ENCODE measurements at places on chromosomes 5 and 9. TPM values are rescaled to one million over a fixed set of nuclear protein-coding genes. Genes with fewer than 3 reads are reported as not detected.

Gene RORB
- 0.02 TPM for total RNA-seq

Gene CAMSAP1
- 35.2 TPM for total RNA-seq

Gene SYK
- 0.19 TPM for total RNA-seq

Gene HABP4
- 7.3 TPM for total RNA-seq

Gene IL7R
- total RNA-seq = 144 TPM

Gene CD72
- 2.9 TPM for total RNA-seq

Gene KCNMB1
- total RNA-seq = 0.05 TPM

Gene SLC45A2
- total RNA-seq = not detected

Gene HTR4
- total RNA-seq = not detected

Gene POLR1E
- 60.7 TPM for total RNA-seq

Gene TNFSF8
- 25.9 TPM for total RNA-seq

Gene PHF24
- not detected for total RNA-seq

Gene GARIN3
- total RNA-seq = 3.8 TPM

Gene OR1Q1
- not detected for total RNA-seq

Gene SLC34A3
- not detected for total RNA-seq

GRCh38 chr9:91273853-91274552 is 87.7 kb downstream of the AUH start:
- DNase-seq = peak; percentile 25

GRCh38 chr5:157290981-157291711 is 25.2 kb downstream of the CYFIP2 start:
- peak; percentile 71 for DNase-seq

GRCh38 chr9:111381006-111381405 is 51.0 kb upstream of the OR2K2 start:
- no peak for DNase-seq

DNA sequence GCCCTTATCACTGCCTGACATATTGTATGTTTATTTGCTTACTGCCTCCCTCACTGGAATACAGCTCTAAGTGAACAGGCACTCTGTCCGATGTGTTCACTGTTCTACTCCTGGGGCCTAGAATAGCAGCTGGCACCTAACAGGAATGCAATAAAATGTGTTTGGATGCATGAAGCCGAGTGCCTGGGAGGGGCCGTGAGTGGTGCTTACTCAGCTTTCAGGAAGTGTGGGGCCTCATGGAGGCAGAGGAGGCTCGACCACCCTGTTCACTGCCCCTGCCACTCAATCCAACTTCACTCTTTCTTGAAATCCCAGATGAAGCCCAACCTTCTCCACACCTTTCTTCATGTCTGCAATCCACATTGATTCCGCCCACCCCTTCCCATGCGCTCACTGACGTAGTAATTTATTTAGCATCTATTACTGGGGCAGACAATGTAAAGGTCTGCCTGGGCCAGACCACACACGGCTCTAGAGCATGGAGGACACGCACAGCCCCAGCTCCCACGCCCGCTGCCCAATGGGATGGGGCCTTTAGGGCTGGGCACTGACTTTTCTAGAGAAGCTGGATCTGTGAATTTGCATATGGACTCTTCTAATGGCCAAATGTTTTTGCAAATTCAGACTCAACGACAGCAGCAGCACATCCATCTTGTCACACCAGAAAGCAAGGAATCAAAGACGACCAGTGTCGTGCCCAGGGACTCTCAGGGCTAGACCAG is 21.3 kb downstream of the TBC1D9B start:
- no peak for DNase-seq

- DNase-seq = no peak
Measured at GRCh38 chr5:149228618-149229297, 42.9 kb upstream of the AFAP1L1 start.

DNA sequence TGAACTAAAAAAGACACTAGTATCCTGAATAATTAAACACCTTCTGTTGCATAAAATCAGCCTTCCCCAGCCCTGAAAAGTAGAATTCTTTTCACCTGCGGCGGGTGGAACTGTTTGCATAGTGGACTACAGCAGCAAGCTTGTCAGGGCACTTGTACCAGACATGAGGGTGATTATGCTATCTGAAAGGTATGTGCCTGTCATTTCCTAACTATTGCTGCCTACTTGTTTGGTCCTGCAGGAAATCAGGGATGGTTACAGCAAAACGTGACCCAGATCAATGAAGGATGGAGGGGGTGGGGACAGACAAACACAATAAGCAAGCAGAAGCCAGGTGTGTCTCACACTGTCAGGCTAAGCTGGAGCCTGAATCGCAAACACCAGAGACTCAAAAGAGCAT is 385.6 kb downstream of the MLLT3 start:
- DNase-seq = no peak

- no peak for DNase-seq
Measured at GRCh38 chr5:157253547-157253946, 12.4 kb upstream of the CYFIP2 start.

DNA sequence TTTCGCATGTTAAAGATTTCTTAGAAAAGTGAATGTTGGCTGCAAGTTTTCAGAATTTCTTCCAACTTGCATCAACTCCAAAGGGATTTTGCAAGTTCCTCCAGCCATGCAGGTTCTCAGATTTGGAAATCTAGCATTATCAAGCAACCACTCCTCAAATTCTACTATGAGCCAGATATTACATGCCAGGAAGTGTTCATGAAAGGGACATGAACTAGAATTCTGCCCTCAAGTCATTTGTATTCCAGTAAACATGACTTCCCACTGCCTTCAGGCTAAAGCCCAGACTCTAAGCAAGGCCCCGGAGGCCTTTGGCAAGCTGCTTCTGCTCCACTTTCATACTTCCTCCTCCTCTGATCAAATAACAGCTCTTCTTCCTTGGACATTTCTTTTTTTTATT is 111.3 kb upstream of the PAPPA start:
- no peak for DNase-seq

DNA sequence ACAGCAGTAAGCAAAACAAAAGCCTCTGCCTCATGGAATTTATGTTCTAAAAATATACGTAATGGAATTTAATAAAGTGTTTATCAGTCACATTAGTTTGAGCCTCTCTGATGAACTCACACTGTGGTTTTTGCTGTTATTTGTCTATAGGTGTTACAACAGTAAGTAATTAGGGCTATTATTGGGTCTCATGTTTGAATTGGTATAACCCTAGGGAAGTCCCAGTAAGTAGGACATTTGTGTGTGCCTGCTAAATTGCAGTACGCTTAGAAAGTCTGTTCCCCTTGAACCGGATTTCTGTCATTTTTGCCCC is 197.6 kb downstream of the NR3C1 start:
- DNase-seq = no peak

DNA sequence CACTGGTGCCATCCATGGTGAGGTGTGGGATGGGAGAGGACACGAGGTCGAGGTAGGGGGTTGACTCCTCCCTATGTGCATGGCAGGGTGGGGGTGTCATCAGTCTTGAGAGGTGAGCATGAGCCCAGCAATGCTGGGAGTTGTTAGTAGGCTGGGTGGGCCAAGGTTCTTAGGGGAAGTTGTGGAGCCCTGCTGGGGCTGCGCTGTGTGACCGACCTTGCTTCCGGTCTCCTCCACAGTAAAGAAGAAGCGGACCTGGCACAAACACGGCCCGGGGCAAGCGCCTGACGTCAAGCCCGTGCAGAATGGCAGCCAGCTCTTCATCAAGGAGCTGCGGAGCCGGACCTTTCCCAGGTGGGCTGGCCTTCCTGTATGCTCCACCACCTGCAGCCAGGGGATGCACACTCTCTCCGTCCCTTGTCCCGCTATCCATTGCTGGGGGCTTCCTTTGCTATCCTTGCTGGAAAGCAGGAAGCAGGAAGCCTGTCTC is 59.8 kb downstream of the PHF2 start:
- no peak for DNase-seq

GRCh38 chr5:52702877-52703276 is 84.8 kb upstream of the ITGA1 start:
- no peak for DNase-seq

GRCh38 chr9:37429441-37430285 is 7.2 kb downstream of the GRHPR start:
- DNase-seq = no peak

DNA sequence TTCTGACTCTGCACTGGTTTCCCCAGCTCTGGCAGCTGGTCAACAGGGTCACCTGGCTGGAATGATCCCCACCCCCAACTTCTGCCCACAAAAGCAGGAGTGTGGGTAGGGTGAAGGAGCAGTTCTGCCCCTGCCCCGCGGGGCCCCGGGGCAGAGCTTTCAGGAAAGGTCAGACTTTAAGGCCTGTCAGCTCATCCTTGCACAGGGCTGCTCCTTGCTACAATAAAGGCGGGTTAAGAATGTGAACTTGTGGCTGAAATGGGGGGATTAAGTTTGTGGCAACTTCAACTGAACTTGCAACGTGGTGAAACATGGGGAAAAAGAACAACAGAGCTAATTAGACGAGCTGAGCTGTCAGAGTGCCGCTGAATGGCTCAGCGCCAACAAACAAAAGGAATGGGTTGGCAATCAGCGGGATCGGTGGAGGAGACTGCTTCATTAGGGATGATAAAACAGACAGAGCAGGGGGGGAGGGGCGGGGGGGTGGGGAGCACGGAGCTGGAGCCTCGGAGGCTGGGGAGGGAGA is 50.8 kb downstream of the CRB2 start:
- no peak for DNase-seq

GRCh38 chr9:79637177-79637925 is 65.6 kb downstream of the TLE4 start:
- no peak for DNase-seq

- DNase-seq = no peak
Measured at GRCh38 chr9:8085986-8086385, 286.4 kb upstream of the DMAC1 start.

- no peak for DNase-seq
Measured at GRCh38 chr5:135341696-135342550, 57.1 kb downstream of the MACROH2A1 start.

DNA sequence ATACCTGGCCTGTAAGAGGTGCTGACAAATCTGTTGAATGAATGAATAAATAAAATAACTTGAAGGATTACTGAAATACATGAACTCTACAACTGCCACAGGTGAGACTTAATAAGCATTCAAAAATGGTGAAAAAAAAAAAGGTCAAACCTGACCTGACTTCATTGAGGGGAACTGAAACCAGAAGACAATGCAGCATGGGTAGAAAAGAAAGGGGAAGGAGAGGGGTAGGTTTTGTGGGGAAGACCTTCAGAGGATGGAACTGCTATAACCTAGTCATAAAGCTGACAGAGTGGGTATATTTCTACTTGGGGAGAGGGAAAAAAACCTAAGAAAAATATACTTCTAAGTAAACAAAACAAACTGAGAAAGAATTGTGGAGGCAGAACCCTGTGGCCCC is 56.6 kb downstream of the RASEF start:
- no peak for DNase-seq

DNA sequence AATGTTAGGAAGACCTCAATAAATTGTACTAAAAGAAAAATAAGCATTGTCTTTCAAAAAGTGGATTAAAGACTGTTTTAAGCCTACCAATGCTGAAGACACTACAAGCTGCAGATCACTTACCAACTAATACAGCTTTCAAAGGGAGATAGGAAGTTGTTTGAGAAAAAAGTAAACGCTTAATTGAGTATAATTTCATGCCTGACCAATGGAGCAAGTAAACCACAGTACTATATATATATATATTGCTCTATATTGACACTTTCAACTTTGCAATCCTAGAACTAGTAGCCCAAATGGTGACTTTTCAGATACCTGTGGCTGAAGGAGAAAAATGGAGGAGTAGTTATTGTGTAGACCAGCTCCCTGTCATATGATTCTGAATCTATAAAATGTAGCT is 85.7 kb downstream of the FREM1 start:
- no peak for DNase-seq

GRCh38 chr5:88952996-88953643 is 70.1 kb upstream of the MEF2C start:
- DNase-seq = no peak

- no peak for DNase-seq
Measured at GRCh38 chr5:106152569-106152968, 1518.2 kb downstream of the EFNA5 start.

DNA sequence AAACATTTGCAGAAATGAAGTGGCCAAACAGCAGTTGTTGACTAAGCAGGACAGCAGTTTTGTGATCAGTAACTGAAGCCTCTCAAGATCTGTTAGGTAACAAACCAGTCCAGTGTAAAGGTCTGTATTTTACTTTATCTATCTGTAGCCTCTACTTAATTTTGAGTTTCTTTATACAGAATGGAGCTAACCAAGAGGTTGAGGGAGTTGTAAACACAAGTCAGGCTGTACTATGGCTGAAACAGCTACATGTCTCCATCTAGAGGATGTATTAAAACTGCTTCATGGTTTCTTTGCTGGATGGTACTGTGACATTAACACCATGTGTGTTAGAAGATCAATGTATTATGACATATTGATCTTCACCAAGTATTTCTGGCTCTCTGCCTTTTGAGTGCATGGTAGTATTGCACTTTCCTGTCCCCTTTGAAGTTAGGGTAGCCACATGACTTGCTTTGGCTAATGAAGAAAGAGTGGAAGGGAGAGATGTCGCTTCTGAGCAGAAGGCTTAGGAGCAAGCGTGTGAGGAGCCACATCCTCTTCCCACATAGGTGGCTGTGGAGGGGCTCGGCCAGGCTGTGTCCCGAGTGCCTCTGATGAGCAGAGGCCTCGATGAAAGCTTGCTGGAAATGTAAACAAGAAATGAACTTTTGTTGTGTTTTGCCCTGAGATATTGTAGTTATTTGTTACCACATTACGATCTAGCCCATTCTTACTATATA is 105.6 kb upstream of the PCA3 start:
- no peak for DNase-seq

- DNase-seq = no peak
Measured at GRCh38 chr9:23887781-23888180, 61.7 kb upstream of the ELAVL2 start.

- DNase-seq = no peak
Measured at GRCh38 chr5:28779161-28779754, 1740.9 kb upstream of the CDH9 start.

- no peak for DNase-seq
Measured at GRCh38 chr5:43096916-43097315, 23.8 kb upstream of the ZNF131 start.

- peak; percentile 83 for DNase-seq
Measured at GRCh38 chr9:127968042-127968441, 12.7 kb downstream of the EEIG1 start.

DNA sequence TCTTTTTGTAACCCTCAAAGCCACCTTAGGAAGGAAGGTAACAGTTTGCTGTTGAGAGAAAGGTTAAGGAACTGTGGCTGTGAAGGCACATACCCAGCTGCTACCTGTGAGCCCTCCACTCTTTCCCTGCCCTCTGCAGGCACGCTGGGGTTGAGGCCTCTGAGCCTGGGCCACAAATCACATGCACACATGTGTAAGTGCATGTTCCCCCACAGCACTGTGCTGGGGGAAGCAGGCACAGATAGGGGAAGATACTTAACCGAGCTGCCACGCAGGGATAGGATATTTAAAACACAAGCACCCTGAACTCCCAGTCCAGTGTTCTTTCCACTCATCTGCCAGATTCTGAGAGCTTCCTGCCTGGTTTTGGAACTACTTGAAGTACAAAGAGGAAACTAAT is 18.1 kb downstream of the LARP1 start:
- no peak for DNase-seq

All from activated naive CD4-positive, alpha-beta T cell treated with anti-CD3 and anti-CD28 coated beads for 36 hours (primary cell).